RKO (cell line): ENCODE measurements at places on chromosomes 7 and 10.

DNA sequence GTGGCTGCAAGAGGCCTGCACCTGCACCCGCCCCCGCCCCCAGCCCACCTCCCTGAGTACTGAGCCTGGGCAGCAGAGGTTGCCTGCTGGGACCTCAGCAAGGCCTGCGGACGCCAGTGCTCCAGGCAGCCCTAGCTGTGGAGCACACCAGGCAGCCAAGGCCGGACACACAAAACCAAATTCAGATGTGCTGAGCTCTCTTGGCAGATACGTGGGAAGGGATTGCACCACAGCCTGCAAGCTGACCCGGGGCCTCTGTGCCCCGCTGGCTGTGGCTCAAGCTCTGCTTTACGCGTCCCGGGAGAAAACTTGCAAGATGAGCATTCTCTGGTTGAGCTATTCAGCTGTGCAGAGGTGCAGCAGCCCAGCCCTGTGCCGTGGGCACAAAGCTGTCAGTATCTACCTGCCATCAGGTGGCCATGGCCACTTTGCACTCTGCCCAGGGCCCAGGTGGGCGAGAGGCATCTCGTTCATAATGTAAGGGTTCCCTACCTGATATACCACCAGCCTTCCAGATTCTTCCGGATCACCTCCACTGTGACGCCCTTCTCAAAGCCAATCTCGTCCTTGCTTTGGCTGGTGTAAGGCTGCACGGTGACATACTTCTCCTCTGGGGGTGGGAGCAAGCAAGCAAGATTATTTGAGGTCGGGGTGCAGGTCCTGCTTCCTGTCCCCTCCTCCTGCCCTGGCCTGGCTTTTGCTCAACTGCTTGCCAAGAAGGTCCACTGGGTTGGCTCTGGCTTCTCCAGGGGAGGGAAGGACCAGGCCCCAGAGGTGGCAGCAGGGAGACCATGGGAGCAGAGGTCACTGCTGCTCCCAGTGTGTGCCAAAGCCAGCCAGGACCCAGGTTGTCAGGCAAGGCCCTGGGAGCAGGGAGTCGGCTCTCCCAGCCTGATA lies 123.4 kb downstream of the NEURL1 start:
- no peak for DNase-seq

DNA sequence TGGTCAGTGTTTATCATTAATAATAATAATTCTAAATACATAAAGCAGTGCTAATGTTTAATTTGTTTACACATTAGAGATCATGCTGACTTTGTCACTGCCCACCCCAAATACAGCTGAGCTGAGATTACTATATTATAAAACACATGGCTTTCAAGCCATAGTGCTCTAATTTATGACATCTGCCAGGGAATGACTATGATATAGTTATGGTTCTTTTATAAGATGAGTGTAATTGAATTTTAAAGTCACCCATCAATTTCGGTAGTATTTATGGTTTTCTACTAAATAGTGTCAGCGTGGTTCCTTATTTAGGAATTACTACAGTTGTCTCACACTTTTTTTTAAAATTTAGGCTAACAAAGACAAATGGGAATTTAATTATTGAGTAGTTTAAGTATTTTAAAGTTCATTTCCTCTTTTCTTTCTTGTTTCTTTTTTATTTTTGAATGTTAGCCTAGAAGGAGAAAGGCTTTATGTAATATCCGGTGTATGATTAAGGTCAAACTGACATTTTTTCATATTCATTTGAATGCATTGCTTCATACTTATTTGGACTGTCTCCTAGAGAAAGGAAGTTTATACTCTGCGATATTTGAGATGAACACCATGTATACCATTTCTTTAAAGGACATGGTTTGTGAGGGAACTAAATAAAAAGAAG lies 3.9 kb downstream of the CDK14 start:
- no peak for DNase-seq

DNA sequence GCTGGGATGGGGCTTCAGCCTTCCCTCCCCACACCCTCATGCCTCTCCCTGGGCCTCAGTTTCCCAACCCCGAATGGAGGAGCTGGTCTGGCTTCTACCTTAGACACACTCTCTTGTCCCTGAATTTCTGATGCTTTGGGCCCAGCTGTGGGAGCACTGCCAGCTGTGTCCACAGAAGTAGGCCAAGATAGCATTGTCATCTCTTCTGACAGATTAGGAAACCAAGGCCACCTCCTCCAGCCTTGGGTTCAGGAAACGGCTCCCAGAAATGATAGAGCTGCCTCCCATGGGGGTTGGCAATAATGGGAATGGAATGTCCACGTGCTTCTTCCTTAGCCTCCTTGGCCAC lies 1.3 kb downstream of the PPIF start:
- no peak for DNase-seq

DNA sequence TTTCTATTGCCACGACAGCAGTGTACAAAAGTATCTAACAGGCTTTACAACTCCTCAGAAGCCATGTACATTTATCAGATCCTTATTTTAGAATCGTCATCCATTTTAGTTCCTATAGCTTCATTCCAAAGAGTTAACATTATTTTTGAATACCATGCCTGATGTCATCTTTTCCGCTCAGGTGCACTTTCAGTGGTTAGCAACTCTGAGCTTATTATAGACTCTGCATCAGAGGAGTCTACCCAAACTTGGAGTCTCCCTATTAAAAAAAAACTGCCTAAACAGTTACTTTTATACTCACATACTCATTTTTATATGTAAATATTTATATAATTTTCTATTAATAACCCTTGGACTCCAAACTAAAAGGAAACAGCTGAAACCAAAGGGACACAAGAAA lies 31.6 kb upstream of the PRSS37 start:
- no peak for DNase-seq

DNA sequence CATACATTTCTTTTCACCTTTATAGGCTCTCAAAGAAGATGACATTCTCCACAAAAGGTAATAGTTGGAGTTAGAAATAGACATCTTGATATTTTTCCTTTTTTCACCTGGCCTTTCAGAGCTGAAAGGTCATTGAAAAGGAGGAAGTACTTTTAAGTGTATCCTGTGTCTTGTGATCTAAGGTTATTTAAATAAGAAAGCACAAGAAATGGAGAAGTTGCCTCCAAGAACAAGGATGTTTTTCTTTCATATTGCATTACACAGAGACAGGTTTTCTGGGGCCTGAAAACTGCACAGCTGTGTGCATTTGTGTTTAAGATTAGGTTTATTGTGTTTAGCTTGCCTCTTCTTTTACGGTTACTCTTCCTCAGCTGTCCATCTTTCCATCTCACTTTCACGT lies 103.4 kb upstream of the SEMA3D start:
- no peak for DNase-seq

- no peak for DNase-seq
Measured at GRCh38 chr7:4638781-4639575, 43.1 kb upstream of the FOXK1 start.

DNA sequence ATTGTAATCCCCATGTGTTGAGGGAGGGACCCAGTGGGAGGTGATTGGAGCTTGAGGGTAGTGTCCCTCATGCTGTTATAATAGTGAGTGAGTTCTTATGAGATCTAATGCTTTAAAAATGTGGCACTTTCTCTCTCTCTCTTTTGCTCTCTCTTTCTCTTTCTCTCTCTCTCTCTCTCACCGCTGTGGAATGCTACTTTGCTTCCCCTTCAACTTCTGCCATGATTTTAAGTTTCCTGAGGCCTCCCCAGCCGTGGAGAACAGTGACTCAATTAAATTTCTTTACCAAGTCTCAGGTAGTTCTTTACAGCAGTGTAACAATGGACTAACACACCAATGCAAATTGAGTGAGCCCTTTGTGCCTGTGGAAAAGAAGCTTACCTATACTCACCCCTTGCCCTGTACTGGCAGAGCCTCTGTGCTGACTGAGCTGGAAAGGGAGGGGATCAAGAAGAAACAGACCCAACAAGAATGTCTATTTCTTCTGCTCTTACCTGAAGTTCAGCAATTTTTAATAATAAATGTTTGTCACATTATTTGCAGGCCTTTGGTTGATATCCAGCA lies 642.5 kb upstream of the KCND2 start:
- no peak for DNase-seq
